ENCODE measurements at places on chromosomes 3 and 15.

GRCh38 chr3:52216585-52217408 is 8.6 kb downstream of the TLR9 start:
- DNase-seq = no peak

GRCh38 chr3:63523100-63523499 is 129.4 kb upstream of the SNTN start:
- no peak for DNase-seq

DNA sequence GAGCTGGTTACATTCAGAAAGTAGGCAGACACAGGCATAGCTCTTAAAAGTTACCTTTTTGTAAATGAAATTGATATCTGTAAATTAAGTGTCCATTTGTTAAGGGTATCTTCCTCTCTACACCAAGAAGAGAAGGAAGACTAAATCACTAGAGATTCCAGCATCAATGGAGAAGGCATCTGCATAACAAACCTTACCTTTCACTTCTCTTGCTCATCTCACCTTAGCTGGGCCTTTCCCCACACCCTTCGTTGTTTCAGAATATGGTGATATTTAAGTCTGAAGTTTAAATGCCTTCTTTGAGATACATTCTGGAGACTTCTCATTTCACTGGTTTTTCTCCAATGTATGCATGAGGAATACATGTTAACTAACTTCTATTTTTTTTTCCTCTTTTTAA is 54.5 kb upstream of the TGFBR2 start:
- DNase-seq = no peak

DNA sequence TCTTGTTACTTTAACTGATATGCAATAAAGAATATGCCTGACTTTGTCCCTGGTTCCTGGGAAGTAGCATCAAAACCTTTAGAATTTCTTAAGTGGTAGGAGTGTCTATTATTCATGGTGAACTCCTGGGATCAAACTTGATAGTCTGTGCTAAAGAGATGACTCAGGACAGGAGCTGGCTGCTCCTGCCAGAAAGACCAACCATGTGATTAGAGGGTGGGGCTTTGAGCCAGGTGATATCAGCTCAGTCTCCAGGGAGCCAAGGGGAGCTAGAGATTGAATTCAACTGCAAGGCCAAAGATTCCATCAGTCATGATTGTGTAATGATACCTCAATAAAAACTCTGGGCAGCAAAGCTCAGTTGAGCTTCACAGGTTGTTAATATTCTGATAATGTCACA is 20.6 kb upstream of the TMC3 start:
- no peak for DNase-seq

GRCh38 chr3:45341876-45342275 is 46.5 kb upstream of the LARS2 start:
- no peak for DNase-seq

- DNase-seq = no peak
Measured at GRCh38 chr15:56038015-56038414, 44.6 kb upstream of the NEDD4 start.

DNA sequence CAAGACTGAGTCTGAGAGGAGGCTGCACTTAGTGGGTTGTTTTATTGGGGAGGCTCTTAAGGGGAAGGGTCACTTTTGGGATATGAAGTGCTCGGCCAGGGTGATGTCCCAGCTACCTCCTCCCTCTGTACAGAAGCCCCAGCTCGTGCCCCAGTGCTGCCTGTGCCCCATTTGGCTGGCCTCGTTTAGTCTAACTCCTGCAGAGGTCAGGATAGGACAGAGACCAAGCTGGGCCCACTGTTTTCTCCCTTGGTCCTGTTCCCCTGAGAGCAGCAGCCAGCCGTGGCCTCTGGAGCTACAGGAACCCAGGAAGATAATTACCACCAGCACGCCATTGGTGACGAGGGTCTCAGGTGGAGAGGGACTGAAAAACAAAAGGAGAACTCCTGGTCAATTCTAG is 18.5 kb downstream of the PLA2G4E start:
- no peak for DNase-seq

DNA sequence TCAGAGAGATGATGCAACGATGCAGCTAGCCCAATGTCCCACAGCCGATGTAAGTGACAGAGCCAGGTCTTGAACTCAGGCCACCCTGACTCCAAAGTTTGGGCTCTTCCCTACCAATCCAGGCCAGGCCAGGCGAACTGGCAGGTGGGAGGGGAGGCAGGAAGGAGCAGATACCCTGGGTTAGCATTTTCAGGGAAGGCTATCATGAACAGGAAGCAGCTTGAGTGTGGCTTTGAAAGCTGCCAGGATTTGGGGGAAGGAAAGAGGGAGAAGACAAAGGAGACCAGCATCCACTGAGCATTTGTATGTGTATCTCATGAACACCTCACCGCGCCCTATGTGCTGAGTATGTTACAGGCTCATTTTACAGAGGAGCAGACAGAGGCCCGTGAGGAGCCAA is 38.8 kb downstream of the LMCD1 start:
- no peak for DNase-seq

DNA sequence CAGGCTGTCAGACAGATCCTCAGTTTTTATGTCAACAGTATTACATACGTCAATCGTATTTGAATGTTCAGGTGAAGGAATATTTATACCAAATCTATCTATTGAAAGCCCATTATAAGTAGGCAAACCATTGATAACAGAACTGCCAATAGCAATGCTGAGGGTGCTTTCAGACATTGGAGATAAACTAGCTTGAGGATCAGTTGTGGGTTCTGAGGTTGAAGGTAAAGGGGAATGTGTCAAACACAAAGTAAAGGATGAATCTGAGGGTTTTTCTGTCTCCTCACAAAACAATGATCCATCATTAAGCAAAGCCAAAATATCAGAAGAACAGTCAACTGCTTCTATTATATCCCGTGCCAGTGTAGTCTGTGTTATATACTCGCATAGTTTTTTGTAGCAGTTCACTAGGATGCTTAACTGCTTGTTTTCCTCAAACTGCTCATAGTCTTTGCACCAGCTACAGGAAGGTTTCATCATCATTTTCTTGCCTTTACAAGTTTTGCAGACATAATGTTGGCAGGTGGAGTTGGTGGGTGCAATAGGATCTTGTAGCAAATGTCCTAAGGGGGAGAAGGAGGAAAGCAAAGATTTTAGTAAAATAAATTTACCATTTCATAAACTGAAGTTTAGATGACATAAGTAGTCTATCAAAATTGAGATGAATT is 43.8 kb downstream of the MSL2 start:
- no peak for DNase-seq

- no peak for DNase-seq
Measured at GRCh38 chr3:187343670-187344069, 24.5 kb upstream of the RTP4 start.

DNA sequence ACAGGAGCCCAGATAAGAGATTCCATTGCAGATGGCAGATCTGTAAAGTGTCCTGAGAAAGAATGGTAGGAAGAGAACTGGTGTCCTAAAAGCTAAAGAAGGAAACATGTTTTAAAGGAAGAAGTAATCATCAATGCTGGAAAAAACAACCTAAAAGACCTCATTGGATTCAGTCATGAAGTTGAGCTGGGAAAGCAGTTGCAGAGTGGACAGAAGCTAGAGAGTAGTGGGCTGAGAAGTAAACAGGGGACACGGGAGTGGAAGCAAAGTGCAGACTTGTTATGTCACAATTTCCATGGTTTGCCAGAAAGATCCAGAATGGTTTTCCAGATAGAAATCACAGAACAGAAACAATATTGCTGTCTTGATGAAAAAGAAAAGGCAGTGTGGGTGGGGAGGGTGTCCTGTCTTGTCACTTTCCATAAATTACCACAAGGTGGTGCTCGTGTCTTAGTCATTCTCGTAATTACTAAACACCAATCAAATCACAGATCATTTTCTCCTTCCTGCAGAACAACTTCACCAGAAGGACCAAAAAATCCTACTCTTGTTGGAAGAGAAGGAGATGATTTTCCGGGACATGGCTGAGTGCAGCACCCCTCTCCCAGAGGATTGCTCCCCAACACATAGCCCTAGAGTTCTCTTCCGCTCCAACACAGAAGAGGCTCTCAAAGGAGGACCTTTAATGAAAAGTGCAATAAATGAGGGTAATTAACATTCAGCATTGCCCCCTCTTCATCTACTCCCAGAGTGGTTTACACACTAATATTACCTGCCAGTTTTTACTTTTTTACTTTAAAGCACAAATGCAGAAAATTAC is 64.5 kb downstream of the KLHL25 start:
- peak; percentile 72 for DNase-seq

GRCh38 chr3:40695848-40696247 is 171.1 kb downstream of the ZNF621 start:
- no peak for DNase-seq

DNA sequence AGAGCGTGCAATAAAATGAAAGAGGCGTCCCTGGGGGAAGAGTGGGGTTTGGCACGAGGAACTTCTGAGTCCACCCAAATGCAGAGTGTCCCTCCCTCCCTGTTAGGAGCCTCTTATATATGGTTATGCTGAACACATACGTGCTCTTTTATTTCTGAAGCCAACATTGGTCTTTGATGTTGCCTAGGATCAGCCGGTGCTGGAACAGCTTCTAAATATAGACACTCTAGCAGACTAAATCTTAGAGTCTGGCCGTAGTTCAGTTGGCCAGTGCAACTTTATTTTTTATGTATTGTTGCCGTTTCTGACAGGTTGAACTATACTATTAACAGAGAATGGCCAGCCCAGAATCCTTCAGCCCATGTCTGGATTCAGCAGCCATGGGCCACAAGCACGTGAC is 128.7 kb downstream of the GHSR start:
- no peak for DNase-seq

DNA sequence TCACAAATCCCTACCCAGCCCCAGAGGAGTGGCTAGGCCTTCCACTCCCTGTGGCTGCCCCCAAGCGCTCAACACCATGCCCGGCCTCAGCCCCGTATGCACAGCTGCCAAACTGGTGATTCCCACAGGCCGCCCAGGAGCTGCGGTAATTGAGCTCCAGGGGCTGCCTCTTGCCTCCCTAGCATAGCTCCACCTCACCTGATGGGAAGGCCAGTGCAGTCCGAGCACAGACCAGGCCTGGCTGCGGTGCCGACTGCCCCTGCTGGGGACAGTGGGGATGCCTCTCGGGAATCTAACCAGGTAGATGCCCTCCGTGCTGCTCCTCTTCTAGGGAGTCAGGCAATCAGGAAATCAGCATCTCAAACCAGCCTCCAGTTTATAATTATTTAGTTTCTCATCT is 25.9 kb downstream of the SCN5A start:
- no peak for DNase-seq

GRCh38 chr3:48503401-48504050 is 448 bp downstream of the SHISA5 start:
- no peak for DNase-seq

- peak; percentile 16 for DNase-seq
Measured at GRCh38 chr3:127404221-127405009, 116.6 kb upstream of the PRR20G start.

DNA sequence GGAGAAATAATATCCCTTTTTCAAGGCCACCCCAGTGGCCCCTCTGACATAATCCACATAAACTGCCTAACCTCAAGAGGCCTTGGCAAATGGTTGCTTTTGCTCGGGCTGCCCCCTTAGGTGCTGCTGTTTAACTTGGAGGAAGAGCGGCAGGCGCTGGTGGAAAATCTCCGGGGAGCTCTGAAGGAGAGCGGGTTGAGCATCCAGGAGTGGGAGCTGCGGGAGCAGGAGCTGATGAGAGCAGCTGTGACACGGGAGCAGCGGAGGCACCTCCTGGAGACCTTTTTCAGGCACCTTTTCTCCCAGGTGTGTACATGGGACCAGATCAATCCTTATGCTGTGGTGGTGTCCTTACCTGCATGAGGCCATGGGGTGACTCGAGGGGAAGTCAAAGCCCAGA is 15.0 kb downstream of the DUOX1 start:
- DNase-seq = no peak
